ENCODE measurements at places on chromosomes 12 and 14. TPM values are rescaled to one million over a fixed set of nuclear protein-coding genes. Genes with fewer than 3 reads are reported as not detected.

PLEKHA5 gene
- 102 TPM for polyA plus RNA-seq

HSPA2 gene
- 20.6 TPM for polyA plus RNA-seq

- DNase-seq, result no peak
These were observed 11.6 kb downstream of the FBXW8 start for GRCh38 chr12:116922194-116922897.

GRCh38 chr14:74713395-74713735 lies 421 bp downstream of the FCF1 start:
- no peak for DNase-seq

DNA sequence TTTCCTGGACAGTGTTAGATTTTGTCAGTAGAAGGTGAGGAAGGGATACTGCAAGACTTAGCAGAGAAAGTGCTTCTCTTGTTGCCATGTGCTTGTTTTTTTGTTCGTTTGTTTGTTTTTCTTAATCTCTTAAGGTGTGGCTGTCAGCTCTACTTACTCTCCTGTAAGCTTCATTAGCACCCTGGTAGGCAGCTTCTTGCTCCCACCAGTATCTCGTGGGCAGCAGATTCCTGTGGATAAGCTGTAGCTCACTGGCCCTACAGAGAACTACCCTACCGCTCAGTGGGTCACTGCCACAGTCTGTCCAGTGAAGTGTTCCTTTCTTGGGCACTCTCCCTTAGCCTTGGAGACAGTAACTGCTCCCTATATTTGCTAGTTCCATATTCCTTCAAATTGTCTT lies 30.1 kb downstream of the VRK1 start:
- no peak for DNase-seq

DNA sequence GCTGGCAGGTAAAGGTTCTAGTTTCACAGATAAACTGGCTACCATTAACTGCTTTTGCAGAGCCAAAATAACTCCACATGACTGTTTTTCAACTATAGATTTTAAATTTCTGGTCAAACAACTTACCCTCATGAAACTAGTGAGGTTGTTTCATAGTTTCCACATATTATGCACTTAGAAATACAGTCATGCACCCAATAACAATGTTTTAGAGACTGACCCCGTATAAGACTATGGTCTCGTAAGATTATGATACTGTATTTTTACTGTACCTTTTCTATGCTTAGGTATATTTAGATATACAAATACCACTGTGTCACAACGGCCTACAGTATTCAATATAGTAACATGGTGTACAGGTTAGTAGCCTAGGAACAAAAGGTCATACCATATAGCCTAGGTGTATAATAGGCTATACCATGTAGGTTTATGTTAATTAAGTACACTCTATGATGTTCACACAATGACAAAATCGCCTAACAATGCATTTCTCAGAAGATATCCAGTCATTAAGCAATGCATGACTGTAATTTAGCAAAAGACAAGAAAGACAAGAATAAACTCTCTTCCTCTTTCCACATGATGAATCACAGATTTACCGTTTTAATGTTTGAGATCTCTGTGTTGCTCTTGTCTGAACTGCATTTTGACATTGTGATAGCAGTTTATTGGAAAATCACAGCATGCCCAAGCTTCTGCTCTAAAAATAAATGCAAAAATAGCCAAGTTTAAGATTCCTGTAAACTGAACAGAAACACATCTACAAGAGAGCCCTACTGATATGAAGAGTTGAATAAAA lies 17.1 kb downstream of the DICER1 start:
- no peak for DNase-seq

PLEKHG7 gene
- 0.49 TPM for polyA plus RNA-seq

DNA sequence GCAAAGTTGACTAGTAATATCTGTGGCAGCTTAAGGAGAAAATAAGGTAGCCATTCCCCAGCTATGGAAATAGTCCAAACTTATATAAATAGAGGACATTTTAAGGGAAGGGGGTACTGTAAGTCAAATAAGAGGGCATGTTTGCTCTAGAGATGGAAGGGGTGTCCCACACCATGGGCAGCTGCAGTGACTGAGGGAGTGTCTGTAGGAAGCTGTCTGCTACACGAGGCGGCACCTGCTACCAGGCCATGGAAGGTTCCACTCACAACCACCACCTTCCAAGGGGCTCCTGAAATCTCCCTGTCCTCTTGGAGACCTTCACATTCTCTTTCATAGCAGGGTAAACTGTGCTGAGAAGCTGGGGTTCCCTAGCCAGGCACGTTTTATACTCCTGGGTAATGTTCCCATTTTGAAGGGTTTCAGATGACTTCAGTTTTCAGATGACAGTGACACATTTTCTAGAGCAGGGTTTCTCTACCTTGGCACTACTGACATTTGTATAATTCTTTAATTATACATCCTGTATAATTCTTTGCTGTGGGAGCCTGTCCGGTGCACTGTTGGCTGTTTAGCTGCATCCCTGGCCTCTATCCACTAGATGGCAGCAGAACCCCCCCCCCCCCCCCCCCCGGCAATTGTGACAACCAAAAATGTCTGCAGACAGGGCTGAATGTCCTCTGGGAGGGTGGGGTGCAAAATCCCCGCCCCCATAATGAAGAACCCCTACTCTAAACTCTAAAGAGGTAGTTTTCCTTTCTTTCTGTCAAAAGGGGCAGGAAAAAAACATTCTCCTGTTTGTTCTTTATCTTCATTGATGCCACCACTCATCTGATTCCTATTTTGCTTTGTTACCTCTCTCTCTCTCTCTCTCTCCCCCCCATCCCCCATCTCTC lies 11.6 kb upstream of the SMCO2 start:
- no peak for DNase-seq

DNA sequence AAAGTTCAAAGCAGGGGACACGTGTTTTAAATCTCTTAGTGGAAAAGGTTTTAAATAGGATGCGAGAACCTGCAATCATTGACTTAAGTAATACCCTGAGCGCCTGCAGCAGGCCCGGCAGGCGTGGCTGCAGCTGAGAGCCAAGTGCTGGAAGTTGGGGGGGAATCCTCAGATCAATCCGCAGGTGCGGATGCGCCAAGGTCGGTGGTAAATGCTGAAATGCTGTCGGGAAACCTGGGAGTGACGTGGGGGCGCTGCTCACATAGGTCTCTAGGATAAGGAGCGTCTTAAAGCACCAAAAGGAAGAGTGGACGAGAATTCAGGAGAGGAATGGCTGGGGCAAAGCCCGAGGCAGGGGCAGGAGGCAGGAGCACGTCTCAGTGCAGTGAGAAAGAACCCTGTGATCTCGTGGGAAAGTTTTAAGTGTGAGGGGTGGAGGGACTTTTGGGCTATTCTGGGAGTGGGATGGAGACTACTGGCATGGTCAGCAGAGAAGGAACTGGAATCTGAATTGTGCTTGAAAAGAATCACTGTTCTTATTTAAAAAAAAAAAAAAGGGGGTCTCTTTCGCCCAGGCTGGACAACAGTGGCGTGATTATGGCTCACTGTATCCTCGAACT lies 883 bp upstream of the CDCA4 start:
- peak; percentile 58 for DNase-seq

DNA sequence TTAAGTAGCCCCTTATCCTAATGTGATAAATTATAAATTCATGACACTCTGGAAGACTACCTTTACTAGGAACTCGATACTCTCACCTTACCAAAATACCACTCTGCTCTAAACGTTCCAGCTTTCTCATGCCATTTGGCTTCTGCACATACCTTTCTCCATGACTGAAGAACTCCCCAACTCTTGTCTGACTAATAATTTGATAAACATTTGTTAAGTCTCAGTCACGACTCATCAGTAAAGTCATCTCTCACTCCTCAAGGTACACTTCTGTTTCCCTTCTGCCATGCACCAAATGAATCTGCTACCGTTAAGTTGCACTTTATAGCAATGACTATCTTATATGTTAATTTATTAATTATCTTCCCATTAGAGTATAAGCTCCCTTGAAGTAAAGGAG lies 498.3 kb upstream of the NOVA1 start:
- no peak for DNase-seq

NTS gene
- polyA plus RNA-seq, result 10.4 TPM

DNA sequence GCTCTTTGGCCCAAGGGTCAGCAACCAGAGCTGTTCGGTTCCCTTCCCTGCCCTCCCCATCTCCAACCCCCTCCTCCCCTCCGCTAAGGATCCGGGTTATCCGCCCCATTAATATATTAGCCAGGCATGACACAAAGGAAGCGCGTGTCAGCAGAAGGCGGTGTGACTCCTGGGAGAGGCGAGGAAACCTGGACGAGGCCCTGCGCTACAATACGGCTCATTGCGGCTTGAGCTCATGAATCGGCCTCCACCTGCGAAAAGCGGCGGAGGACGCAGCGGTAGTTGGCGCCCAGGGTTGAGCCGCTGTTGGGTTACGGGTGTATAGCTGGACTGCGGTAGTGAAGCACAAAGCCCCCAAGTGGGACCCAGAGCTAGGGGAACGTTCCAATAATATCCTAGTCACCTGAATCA lies 9.9 kb downstream of the FOXA1 start:
- DNase-seq, result no peak

KRT6C gene
- not detected for polyA plus RNA-seq

DNA sequence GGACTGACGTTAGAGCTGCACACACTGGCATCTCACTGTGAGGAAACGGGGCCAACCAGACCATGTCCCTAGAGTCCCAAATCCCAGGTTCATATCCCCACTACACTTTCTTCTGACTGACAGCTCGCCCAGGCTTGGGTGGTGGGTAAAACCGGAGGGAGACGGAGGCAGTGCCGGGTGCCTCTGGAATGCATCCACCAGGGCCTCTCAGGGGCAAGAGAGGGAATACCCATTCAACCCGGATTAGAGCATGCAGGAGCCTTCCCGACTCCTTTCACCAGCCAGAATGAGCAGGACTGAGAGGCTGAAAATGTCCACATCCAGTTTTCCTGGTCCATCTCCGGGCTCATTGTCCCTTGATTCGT lies 297.2 kb downstream of the ADGRD1 start:
- DNase-seq, result no peak

DNA sequence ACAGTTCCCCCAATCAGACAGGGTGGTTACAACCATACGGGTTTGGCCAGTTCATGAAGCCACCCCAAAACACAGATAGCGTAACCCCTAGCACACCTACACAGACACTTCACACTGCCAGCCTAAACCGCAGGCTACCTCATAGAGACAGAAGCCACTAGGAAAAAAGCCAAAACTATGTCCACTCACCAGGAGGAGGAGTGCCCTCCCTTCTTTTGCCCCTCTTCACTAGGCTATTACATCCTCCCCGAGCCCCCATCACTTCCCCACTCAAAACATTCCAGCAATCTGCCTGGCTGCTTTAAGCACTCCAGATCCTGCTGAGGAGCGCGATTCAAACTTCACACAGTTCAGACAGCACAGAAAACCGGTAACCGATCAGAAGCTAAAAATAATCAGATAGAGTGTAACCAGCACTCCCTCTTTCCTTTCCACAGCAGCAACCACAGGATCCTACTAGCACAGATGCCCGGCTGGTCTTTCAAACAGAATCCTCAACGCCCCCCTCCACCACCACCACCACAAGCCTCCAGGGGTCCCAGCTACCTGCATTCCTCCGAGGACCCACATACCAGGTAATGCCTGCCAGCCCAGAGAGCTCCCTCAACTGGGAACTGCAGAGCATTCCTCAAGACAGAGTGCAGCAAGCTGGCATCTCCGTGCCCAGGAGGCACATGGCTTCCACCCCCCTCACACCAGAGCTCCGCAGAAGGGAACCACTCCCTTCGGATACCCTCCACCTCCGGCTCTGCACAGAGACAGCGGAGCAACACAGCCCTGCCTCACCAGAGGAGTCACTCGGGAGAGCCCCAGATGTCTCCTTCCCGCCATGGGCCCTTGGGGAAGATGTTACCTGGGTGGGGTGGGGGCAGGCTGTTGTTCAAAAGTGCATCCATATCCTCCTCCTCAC lies 1.5 kb downstream of the CHD4 start:
- no peak for DNase-seq

PNP gene
- 82.3 TPM for polyA plus RNA-seq

SELPLG gene
- polyA plus RNA-seq, result 2.3 TPM

LRCOL1 gene
- 5.8 TPM for polyA plus RNA-seq

DNA sequence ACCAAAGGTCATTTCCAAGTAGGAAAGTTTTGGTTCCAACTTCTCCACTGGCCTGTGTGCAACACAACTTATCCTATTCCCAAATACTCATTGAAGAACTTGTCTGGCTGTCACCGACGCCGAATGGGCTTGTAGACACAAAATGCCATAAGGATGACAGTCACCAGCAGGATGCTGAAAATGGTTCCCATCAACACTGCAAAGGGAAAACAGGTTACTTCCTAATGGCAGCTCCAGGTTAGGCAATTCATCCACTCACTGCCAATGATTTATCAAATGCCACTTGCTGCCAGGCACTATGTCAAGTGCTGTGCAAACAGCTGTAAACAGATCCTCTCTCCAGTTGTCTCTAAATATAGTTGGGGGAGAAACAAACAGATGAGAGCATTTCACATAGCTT lies 6.1 kb downstream of the C12orf76 start:
- DNase-seq, result no peak

DNA sequence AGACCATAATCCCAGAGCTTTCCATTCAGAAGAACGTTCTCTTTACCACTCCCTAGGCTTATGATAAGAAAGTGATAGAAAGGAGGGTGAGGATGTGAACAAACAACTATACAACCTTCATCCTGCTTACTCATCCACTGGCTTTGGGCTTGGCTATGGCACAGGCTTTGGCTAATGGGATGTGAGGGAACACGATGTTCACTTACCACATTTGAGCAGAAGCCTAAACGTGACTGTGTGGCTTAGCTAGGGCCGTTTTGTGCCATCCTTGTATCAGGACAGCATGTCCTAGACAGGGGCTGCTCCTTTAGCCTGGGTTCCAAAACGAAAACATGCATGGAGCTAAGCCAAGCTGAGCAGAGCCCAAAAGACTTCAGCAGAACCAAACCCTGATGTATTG lies 118.6 kb upstream of the CCDC175 start:
- DNase-seq, result no peak

GRCh38 chr12:57158665-57159064 lies 11.2 kb upstream of the LRP1-AS start:
- no peak for DNase-seq

GRCh38 chr12:61750604-61751003 lies 509.6 kb upstream of the USP15 start:
- no peak for DNase-seq

FZD10 gene
- 3.3 TPM for polyA plus RNA-seq

DNA sequence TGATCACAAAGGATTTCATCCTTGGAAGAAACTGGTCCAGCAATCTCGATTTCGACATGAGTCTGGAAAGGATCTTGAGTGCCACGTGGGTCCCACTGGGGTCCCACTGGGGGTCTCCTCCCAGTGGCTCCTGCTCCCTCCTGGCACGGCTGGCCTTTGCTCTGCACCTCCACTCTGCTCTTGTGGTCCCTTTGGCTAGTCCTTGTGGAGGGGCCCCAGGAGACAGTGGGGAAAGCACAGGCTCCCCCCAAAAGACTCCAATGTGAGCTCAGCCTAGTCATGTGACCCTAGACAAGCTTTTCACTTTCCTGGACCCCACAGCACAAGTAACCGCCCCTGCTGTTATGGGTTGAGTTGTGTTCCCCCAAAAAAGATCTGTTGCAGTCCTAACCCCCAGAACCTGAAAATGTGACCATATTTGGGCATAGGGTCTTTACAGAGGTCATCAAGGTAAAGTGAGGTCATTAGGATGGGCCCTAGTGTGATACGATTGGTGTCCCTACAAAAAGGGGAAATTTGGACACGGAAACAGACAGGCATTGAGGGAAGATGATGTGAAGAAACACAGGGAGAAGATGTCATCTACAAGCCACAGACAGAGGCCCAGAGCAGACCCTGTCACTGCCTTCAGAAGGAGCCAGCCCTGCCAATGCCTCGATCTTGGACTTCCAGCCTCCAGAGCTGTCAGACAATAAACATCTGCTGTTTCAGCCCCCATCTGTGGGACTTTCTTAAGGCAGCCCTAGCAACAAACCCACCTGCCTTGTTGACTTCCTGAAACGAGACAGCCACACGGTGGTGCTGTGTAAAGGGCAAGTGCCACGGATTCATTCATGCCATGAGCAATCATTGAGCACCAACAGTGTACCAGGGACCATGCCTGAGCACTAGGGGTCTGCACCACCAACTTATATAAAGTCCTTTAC lies 23.8 kb upstream of the PPP2R5C start:
- DNase-seq, result no peak

Data from renal cortex interstitium (tissue), 15 donors.